Esophagus squamous epithelium (tissue), 5 donors: ENCODE measurements at places on chromosomes 3 and 15. TPM values are rescaled to one million over a fixed set of nuclear protein-coding genes. Genes with fewer than 3 reads are reported as not detected.

GRCh38 chr15:70646169-70646568 is 117.2 kb downstream of the UACA start:
- no peak overlapping the region for H3K4me3 ChIP-seq
- no peak for DNase-seq
- H3K4me1 ChIP-seq, result no peaks in the 10 kb centered on the region
- H3K27me3 ChIP-seq, result no peaks in the 10 kb centered on the region
- H3K36me3 ChIP-seq, result no peaks in the 10 kb centered on the region

GRCh38 chr3:44960387-44961026 is 15.5 kb downstream of the ZDHHC3 start:
- H3K4me3 ChIP-seq, result no peak overlapping the region
- peaks cover 25% of the 10 kb centered on the region for H3K4me1 ChIP-seq
- H3K36me3 ChIP-seq, result peaks cover 38% of the 10 kb centered on the region

Gene CFAP100
- total RNA-seq, result not detected

Gene FGD5
- total RNA-seq, result 2.2 TPM

DNA sequence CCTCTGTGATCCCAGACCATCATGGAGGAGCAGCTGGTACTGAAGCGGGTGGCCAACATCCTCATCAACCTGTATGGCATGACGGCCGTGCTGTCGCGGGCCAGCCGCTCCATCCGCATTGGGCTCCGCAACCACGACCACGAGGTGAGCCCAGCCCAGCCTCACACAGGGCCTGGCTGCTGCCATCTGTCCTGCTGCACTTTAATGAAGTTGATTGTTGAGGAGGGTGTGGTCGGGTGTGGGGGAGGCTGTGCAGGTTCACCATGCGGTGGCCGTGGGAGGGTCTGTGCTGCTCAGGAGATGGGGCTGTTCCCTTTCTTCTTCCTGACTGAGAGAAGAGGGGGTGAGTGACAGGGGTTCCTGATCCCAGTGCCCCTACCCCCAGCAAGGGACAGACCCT is 30.6 kb downstream of the ACAD9 start:
- H3K4me1 ChIP-seq, result no peaks in the 10 kb centered on the region
- H3K4me3 ChIP-seq, result no peak overlapping the region
- DNase-seq, result no peak
- no peaks in the 10 kb centered on the region for H3K27me3 ChIP-seq
- H3K27ac ChIP-seq, result no peak overlapping the region
- peaks cover 100% of the 10 kb centered on the region for H3K36me3 ChIP-seq

- no peak for DNase-seq
- H3K4me1 ChIP-seq, result no peaks in the 10 kb centered on the region
- no peaks in the 10 kb centered on the region for H3K27me3 ChIP-seq
- H3K36me3 ChIP-seq, result no peaks in the 10 kb centered on the region
Observed at GRCh38 chr15:101099183-101099582, 152.7 kb downstream of the CHSY1 start.

GRCh38 chr3:52068730-52069129 is 12.4 kb upstream of the DUSP7 start:
- H3K4me3 ChIP-seq, result no peak overlapping the region
- no peak for DNase-seq
- H3K27ac ChIP-seq, result no peak overlapping the region
- H3K4me1 ChIP-seq, result peaks cover 84% of the 10 kb centered on the region

Gene CAMK1
- 2.9 TPM for total RNA-seq

DNA sequence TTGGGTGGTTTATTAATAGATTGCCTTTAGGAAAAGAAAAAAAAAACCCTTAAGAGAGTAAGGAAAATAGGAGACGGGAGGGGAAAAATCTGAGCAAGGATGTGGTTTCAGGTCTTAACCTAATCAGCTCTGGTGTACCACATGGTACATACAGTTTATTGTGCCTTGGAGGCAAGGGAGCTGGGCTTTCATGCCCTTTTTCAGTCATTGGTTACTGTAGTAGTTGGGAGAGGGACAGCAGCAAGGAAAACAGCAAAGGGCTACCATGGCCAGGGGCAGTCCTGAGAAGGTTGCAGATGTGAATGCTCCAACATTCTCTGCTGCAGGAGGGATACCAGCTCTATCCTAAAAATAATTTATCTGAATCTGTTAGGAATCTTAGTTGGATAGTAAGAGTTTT is 5.9 kb downstream of the CMC1 start:
- no peaks in the 10 kb centered on the region for H3K36me3 ChIP-seq
- no peak overlapping the region for H3K4me3 ChIP-seq
- H3K27me3 ChIP-seq, result no peaks in the 10 kb centered on the region
- DNase-seq, result no peak
